ENCODE measurements at places on chromosomes 11 and 22. TPM values are rescaled to one million over a fixed set of nuclear protein-coding genes. Genes with fewer than 3 reads are reported as not detected.

DNA sequence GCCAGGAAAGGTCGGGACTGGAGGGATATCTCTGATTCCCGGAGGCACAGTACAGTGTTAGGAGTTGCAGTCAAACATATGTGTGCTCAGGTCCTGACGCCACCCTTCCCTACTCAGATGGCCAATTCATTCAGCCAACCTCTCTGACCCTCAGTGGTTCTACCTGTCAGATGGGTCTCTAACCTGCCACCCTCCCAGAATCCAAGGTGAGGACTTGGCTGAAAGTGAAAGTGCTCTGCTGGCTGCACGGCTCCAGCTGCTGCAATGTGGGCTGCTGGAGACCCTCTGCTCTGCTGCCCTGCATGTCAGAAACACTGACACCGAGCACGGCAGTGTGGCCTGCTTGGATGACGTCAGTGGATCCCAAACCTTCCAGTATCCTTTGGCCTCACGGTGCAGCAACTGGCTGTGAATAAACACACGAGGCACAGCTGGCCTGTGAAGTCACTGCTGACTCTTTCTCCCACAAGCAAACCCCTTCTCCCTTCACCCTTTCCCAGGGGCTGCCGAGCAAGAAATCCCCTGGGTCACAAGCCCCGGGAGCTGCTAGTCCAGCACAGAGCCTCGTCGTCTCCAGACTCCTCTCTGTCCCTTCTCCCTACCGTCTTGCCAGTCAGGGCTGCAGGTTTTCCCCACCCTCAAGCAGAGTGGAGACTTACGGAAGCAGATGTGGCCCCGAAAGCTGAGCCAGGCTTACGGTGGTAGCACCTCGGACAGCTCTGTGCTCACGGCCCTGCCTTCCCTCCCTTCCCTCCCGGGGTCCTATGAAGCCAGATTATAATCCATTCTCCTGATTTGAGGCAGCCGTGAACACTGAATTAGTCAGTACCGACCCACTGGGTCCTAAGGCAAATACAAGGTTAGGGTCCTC is 24.3 kb downstream of the KIAA0930 start:
- DNase-seq, result peak; percentile 55

The HBB gene
- total RNA-seq, result not detected

- no peak for DNase-seq
These were observed 197.9 kb downstream of the NXPE2 start for GRCh38 chr11:114876234-114876633.

GRCh38 chr11:65814131-65814985 is 19.4 kb upstream of the SNX32 start:
- DNase-seq, result peak; percentile 51

The ZBTB16 gene
- total RNA-seq, result 10.5 TPM

DNA sequence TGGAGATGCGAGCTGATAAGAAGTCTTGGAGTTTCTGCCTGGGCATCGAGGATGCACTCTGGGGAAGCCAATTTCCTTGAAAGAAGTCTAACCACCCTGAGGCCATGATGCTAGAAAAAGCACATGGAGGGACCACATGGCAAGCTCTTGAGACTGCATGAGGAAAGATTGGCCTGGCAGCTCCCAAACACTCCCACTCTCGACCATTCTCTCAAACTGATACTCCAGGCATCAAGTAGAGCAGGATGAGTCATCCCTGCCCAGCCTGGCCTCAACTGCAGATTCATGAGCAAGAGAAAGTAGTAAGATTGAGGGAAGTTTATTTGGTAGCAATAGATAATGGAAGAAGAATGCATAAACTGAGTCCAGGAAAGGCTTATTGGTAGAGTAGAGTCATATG is 194.3 kb downstream of the KIF18A start:
- peak; percentile 61 for DNase-seq

GRCh38 chr11:116836632-116836991 is 810 bp downstream of the APOA1 start:
- no peak for DNase-seq

The SERPING1 gene
- total RNA-seq, result 42.8 TPM

DNA sequence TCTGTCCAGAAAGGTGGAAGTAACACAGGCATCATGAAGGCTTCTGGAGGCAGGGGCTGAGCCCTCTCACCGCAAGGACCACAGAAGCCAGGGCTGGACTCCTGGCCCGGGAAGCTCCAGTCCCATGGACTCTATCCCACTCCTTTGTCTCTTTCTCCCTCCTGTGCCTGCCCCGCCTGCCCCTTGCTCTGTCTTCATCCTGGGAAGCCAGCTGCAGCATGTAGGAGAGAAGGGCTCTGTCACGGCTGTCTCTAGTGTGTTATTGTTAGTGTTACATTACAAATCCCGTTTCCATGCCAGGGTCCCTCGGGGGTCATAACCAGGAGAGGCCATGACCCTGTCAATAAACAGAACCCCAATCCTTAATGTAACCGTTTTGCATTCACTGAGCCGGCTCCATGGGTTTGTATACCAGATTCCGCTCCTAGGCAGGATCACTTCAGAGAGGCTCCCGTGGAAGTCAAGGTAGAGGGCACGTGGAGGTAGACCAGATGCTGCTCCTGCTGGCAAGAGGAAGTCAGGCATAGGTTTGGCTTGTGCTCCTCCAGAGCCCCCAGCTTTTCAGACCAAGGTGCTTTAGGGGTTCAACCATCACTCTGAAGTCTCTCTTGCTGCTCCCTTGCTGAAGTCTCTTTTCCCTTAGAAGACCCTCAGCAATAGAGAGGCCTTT is 293.2 kb downstream of the ETS1 start:
- no peak for DNase-seq

The CNGA4 gene
- 0.32 TPM for total RNA-seq

GRCh38 chr11:10005955-10006525 is 288.0 kb downstream of the SBF2 start:
- DNase-seq, result no peak

DNA sequence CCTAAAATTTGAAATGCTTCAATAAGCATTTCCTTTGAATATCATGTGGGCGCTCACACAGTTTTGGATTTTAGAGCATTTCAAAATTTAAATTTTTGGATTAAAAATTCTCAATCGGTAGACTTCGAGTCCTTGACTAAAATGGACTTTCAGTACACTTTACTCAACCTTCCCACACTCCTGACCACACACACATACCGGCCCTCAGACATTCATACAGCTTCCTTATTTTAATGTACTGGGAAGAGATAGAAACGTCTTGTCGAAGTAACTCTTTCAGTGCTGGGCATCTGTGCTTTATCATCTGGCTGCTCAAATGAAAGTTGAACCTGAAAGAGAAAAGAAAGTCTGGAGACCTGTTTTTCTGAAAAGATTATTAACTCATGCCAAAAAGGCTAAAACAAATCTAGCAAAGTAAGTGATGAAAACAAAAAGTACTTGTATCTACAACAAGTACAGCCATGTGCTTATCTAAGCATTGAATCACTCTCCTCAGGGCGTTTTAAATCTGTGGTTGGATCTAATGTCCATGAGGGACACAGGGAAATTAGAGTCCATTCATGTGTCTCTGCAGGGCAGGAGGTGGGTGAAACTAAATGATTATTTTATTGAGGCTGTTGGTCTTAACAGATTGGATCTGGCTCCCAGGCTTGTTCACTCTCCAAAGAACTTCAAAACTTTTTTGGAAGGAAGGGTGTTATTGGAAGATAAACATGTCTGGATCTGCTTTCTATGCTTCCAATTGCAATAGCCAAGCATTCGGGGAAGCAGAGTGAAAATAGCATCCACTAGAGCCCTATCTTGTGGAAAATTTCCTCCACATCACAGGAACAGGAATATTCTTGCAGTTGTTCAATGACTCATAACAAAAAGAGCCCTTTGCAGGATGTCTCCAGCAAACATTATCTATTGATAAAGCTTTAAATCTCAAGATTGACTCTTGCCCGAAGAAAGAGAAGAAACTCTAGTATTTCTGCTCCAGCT is 47.0 kb downstream of the CARD18 start:
- no peak for DNase-seq

All from cardiac muscle cell (in vitro differentiated cells and primary cell).